H1 (cell line): ENCODE measurements at places on chromosomes 13 and 19. TPM values are rescaled to one million over a fixed set of nuclear protein-coding genes. Genes with fewer than 3 reads are reported as not detected.

The UHRF1 gene
- total RNA-seq, result 65.8 and 66.6 TPM in 2 replicates

The RXFP2 gene
- total RNA-seq, result not detected in 2 replicates

The NPAS1 gene
- total RNA-seq, result 9.0 and 9.9 TPM in 2 replicates

The ALG11 gene
- 36.2 and 39.9 TPM in 2 replicates for total RNA-seq

The ACER1 gene
- total RNA-seq, result not detected in 2 replicates

DNA sequence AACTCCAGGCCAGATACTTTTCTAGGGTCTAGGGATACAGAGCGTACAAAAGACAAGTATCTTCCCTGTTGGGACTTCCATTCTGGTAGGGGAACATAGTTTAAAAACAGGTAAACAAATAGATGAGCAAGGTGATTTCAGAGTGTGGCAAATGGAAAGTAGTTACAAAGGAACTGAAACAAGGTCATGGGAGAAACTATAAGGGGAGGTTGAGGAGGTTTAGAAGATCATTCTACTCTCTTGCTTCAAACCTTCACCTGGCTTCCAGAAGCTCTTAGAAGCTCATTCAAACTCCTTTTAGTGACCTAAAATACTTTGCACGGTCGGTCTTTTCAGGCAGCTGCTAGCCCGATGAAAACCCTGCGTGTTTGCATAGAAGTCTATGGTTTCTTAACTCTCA lies 9.1 kb downstream of the FFAR2 start:
- DNase-seq, result no peak

DNA sequence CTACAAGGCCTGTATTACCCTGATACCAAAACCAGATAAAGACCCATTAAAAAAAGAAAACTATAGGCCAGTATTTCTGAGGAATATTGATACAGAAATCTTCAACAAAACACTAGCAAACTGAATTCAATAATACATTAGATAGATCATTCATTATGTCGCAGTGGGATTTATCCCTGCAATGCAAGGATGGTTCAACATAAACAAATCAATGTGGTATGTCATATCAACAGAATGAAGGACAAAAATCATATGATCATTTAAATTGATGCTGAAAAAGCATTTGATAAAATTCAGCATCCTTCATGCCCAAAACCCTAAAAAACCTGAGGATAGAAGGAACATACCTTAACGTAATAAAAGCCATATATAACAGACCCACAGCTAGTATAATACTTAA lies 50.0 kb downstream of the RB1 start:
- DNase-seq, result no peak

- DNase-seq, result no peak
Measured at GRCh38 chr13:23534090-23534489, 36.1 kb upstream of the TNFRSF19 start.

DNA sequence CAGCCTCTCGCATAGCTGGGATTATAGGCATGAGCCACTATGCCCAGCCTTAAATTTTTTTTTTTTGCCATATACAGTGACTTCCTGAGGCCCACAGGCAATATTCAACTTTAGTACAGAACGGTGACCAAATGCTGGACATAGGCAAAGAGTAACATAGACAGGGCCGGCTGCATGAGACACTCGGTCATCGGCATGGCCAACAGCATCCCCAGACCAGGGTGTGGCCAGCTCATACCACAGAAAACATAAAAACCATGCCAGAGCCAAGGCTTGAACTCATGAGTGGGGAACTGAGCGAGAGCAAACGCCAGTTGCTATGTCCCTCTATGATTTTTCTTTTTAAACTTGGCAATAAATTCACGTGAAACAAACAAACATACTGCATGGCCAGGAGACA lies 17.0 kb downstream of the KANK2 start:
- DNase-seq, result no peak

DNA sequence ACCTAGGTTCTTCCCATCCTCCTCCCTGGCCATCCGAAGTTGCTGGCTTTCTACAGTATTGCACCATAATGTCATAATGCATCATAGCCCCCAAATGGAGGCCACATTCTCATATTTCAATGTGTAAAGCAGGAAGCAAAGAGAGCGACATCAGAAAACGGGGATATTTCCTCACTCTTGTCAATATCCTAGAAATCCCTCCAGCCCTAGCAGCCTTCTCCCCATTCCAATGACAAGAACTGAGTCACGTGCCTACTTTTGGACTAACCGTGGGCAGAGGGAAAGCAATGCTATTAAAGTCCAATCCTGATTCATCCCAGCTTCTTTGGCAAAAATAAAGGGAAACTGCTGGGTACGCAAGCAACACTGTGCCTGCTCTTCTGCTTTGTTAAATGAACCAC lies 4.3 kb upstream of the RAP2A start:
- DNase-seq, result no peak

DNA sequence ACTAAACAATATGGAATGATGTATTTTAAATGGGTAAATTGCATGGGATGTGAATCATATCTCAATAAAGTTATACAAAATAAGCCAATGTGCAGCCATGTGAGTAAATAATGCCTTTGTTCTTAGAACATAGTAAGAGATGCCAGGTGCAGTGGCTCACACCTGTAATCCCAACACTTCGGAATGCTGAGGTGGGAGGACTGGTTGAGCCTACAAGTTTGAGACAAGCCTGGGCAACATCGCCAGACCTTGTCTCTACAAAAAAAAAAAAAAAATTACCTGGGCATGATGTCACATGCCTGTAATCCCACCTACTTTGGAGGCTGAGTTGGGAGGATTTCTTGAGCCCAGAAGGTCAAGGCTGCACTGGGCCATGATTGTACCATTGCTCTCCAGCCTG lies 230.7 kb downstream of the RFC3 start:
- no peak for DNase-seq

DNA sequence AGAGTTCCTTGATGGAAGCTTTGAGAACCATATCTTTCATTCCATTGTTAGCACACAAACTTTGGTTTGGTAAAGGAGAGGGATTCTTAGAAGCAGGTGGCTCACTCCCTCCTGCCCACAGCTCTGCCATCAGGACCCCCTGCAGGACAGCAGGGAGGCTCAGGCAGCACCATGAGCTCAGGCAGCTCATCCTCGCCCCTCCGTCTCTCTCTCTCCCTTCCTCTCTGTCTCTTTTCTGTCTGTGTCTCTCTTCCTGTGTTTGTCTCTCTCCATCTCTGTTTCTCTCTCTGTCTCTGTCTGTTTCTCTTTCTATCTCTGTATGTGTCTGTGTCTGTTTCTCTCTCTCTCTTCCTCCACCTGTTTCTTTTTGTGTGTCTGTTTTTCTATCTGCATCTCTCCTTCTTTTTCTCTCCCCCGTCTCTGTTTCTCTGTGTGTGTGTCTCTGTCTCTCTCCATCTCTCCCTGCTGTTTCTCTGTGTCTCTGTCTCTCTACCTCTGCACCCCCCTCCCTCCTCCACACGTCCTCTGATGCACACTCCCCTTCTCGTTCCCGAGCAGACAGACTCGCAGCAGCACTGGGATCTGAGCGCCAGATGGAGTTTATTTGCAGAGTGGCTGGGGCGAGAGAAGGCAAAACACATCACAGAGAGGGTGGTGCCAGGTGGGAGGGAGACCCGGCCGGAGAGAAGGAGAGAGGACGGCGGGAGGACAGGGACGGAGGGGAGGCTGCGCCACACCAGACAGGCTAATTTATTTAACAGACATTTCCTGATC lies 8.7 kb downstream of the SBK2 start:
- DNase-seq, result no peak

GRCh38 chr19:29271341-29271740 lies 58.4 kb upstream of the UQCRFS1 start:
- DNase-seq, result no peak

GRCh38 chr19:2345076-2345475 lies 15.0 kb upstream of the TMPRSS9 start:
- DNase-seq, result no peak

DNA sequence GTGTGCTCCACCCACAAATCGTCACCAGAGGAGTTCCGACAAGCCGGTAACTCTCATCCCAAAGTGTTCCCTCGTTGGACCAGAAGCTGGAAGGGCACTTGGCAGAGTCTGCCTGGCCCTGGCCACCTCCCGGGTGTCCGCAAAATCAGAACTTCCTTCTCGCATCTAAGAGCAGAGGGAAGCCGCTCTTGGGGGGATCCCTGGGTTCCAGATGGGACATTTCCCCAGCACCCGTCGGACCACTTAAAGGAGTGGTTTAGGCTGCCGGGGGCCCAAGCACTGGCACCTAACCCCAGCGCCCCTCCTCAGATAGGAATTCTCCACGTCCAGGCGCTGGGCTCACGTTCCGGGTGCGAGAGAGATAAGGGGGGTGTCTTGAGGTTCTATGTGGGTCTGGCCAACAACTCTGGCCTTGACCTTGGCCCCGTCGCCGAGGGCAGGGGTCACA lies 857 bp upstream of the MAP2K7 start:
- DNase-seq, result no peak

DNA sequence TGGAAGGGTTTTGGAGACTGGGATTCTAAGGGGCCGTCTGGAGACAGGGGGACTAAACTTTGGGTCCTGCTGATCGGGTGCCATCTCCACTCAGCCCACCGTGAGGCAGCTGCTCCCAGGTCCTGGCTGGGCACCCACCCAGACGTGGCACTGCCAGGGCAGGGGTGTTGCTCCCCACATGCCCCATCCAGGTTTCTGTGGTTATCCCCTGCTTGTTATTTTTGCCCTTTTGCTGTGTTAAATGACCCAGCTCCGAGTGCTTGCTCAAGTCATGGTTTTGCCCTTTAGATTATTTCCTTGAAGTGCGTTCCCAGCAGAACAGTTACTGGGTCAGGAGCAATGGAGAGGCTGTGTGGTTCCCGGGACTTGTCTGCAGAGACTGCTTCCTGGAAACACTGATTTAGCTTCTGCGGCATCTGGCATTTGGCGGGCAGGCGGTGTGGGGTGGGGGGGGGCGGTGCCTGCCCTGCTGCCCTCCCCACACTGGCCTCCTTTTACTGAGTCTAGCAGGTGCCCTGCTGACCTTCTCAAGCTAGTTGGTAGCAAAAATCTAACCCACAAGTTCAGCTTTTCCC lies 1.9 kb downstream of the RAB11B start:
- DNase-seq, result no peak

GRCh38 chr13:22018076-22018835 lies 347.4 kb downstream of the FGF9 start:
- no peak for DNase-seq

GRCh38 chr13:110699148-110700145 lies 6.5 kb downstream of the CARS2 start:
- no peak for DNase-seq
